GM23248 (cell line): ENCODE measurements at places on chromosomes 16 and 17. TPM values are rescaled to one million over a fixed set of nuclear protein-coding genes. Genes with fewer than 3 reads are reported as not detected.

- no peak for DNase-seq
These were observed 15.4 kb downstream of the FBXO31 start for GRCh38 chr16:87368029-87368770.

- DNase-seq, result no peak
These were observed 909 bp upstream of the ARHGAP23 start for GRCh38 chr17:38427160-38427949.

DNA sequence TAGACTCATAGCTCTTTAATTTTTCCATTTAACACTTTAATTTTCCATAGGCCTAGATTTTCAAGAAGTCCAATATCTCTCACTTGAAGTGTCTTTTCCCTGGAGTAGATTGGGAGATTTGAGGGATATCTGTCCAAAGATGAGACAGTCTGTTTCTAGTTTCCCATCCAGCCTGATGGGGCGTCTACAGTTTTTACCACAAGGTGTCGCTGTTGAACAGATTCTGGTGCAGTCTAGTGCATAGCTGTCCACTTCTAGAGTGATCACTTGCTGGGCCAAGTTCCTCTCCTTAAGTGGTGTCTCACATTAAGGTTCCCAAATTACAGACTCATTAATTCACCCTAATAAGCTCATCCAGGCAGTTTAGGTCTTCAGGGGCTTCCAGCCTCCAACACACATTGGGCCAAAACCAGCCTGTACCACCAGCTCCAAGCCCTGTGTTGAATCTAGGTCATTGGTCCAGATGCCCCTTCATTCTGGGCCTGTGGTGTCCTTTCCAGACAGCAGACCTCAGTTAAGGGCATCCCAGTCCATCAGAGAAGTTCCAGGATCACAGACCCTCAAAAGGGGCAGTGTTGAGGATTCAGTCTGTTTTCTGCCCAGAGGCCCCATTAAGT, 9.4 kb downstream of the SNX20 start:
- no peak for DNase-seq

GRCh38 chr17:75771334-75772281, 6.6 kb upstream of the GALK1 start:
- no peak for DNase-seq

TNFSF13 gene
- 1.4 and 2.0 TPM in 2 replicates for polyA plus RNA-seq

- no peak for DNase-seq
These were observed 34.7 kb downstream of the GJC1 start for GRCh38 chr17:44795421-44795820.

- peak; percentile 59 for DNase-seq
These were observed 421 bp downstream of the STAT3 start for GRCh38 chr17:42387661-42388380.

CD79B gene
- polyA plus RNA-seq, result not detected in 2 replicates

DNA sequence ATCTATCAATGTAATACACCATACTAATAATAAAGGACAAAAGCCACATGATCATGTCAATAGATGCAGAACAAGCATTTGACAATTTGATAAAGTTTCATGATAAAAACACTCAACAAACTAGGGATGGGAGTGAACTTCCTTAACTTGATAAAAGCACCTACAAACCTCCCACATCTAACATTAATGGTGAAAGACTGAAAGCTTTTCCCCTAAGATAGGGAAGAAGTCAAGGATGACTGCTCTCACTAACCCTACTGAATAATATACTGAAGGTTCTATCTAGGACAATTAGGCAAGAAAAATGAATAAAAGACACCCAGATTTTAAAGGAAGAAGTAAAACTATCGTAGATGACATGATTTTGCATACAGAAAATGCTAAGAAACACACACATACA, 10.4 kb upstream of the DYNLL2 start:
- no peak for DNase-seq

DNA sequence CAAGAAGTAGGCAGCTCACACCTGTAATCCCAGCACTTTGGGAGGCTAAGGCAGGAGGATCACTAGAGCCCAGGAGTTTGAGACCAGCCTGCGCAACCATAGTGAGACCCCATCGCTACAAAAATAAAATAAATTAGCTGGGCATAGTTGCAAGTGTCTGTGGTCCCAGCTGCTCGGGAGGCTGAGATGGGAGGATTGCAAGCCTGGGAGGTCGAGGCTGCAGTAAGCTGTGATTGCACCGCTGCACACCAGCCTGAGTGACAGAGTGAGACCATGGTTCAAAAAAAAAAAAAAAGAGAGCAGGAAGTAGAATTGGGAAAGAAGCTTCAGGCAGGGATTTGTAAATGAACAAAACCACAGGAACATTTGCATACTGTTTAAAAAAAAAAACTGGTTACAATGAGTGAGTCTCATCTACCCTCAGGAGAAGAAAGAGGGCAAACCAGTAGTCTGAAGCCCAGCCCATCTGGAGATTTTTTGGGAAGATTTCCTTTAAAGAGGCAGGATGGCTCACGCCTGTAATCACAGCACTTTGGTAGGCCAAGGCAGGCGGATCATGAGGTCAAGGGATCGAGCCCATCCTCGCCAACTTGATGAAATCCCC, 7.9 kb downstream of the MPV17L start:
- DNase-seq, result peak; percentile 19

MYH3 gene
- 0.26 TPM in 1 of 2 replicates, not detected in the other for polyA plus RNA-seq

KAT2A gene
- polyA plus RNA-seq, result 6.0 and 7.2 TPM in 2 replicates

GRCh38 chr16:19968891-19969683, 84.4 kb upstream of the GPRC5B start:
- DNase-seq, result no peak

SBK1 gene
- polyA plus RNA-seq, result not detected in 2 replicates

DNA sequence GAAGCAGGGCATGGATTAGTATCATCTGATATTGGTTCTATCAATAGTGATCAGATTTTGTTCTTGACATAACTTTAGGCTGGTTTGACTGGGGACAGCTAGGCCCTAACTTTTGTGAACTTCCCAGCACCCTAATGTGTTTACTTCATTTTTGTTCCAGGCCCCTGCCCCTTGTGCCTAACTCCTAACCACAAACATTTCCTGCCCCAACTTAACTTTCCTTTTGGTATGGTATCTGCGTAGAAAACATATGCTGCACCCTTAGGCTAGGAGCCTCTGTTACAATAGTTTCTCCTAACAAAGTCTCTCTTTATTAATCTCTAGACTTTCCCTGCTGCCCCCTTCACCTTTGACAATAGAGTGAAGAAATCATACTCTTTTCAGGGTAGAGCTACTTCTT, 2.5 kb downstream of the ADPRM start:
- DNase-seq, result no peak

DNA sequence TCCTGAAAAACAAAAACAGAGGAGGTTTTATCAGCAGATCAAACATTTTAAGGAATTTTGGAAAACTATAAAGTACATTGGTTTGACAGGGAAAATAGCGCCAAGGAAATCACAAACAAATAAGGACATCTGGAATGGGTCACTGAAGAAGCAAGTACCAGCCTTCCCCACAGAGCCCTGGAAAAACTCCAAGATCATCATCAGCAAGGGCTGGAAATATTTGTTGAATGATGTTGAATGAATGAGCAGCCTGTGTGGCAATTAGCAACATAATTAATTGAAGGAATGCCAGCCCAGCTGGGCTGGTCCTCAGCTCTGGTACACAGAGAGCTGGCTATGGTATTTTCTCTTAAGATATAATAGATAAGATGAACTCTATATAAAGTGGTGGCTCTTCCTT, 290.4 kb downstream of the HS3ST3A1 start:
- peak; percentile 90 for DNase-seq

DNA sequence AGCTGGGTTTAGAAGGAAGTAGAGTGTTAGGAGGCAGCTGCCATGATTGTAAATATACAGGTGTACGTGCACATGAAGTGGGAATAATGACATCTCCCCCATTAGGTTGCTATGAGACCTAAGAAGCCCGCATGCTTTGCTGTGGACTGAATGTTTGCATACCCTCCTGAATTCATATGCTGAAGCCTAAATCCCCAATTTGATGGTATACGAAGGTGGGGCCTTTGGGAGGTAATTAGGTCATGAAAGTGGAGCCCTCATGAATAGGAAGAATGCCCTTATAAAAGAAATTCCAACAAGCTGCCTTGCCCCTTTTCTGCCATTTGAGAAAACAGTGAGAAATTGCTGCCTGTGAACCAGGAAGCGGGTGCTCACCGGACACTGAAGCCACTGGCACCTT, 44.0 kb downstream of the CCDC182 start:
- DNase-seq, result no peak

ATP2C2 gene
- polyA plus RNA-seq, result 0.74 and 0.84 TPM in 2 replicates

DNA sequence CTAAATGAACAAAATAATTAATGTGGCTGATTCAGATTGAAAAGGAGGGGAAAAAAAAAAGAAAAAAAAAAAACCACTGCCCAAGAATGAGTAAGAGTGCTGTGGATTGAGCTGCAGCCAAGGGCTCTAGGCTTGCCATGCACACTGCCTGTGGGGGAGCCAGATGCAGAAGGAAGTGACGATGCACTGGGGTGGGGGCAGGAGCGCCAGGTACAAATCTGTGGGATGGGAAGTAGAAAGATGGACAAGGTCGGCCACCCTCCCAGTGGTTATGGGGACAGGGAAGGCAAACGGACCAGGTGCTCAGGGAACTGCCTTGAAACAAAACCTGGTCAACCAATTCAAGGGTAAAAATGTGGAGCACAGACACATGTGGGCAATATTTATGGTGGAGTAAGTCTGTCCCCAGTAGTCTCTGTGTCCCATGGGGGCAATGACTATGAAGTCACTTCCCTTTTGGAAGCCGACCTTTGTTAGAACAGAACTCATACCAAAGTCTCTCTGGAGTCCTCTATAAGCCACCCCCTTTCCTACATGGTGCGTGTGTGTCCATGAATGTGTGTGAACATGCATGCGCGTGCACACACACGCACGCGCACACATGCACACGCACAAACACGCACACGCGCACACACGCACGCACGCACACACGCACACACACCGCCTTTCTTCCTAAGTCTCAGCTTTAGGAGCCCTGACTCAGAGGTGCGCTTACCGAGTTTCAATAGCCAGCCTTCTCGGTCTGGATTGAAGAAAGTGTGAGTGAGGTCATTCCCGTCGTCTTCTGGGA, 84.3 kb downstream of the CYTH1 start:
- DNase-seq, result peak; percentile 86

DNA sequence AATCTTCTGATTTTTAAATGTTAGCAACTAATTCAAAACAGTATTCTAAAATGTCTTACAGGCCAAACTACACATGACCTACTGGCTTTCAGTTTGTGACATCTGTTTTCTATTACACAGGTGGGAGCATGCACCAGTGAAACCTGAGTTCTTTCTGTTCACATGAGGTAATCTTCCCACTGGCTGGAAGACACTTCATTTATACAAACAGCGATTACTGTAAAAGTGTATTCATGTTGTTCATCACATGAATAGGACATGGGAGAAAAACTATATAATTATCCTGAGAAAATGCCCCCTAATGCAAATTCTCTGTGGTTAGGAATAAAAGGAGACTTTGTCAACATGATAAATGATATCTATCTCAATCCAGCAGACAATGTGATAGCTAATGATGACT, 11.1 kb upstream of the PIK3R5 start:
- no peak for DNase-seq

- DNase-seq, result no peak
These were observed 36.9 kb downstream of the YPEL2 start for GRCh38 chr17:59368218-59368857.

TP53TG3D gene
- polyA plus RNA-seq, result not detected in 2 replicates

DNA sequence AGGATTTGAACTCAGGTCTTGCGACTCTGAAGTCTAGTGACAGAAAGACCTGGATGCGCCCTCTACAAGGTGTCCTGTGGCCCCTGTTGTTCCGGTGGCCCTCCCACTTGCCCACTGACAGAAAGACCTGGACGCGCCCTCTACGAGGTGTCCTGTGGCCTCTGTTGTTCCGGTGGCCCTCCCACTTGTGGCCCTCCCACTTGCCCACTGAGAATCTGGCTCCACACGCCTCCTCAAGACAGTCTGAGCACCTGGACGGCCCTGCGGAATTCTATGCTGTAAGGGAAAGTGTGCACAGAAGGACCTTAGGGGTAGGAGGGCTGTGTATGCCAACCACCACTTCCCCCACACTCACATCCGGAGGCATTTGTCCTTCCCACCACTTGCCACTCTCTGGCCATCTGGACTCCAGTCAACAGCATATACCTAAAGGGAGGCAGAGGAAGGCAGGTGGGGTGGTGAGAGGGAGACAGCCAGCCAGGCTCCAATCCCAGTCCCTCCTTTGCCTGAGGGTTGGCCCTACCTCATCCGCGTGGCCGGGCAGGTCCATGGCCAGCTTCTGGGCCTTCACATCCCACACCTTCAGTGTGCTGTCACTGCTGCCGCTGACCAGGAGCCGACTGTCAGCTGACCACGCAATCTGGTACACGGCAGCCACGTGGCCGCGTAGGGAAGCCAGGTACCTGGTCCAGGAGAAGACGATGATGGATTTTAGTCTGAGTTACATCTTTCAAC, 9.1 kb downstream of the NLE1 start:
- DNase-seq, result no peak

XYLT1 gene
- 4.1 and 4.5 TPM in 2 replicates for polyA plus RNA-seq

ITGAD gene
- not detected in 2 replicates for polyA plus RNA-seq

GRCh38 chr17:68621065-68621464, 19.9 kb upstream of the FAM20A start:
- DNase-seq, result peak; percentile 57

LCAT gene
- polyA plus RNA-seq, result 5.3 and 5.4 TPM in 2 replicates

RGS11 gene
- polyA plus RNA-seq, result 4.4 and 4.5 TPM in 2 replicates

TNK1 gene
- polyA plus RNA-seq, result 1.1 and 1.2 TPM in 2 replicates

- DNase-seq, result no peak
These were observed 154.8 kb upstream of the CDH5 start for GRCh38 chr16:66211651-66212050.

DNA sequence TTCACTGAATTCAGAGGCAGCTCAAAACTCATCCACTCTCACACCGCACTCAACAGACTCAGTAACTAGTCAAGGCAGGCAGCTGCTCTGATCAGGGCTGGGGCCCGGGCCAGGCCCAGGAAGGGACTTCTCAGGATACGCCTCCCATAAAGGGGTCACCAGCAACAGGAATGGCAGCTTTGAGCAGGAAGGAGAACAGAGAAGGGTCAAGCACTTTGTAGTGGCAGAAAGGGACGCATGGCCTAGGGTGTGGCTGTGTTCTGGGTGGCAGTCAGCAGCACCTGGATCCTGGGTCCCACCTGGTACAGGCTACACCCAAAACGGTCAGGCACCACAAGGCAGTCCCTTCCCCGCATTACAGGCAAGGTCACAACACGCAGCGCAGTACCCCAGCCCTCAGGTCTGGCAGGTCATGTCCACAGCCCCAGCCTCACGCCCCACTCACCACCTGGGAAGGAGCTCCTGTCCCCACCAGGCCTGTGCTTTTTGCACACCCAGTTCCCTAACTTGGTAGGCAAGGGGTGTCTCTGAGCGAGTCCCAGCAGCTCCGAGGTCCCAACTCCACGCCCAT, 99.7 kb downstream of the ZNF778 start:
- DNase-seq, result no peak

SOCS1 gene
- 1.6 and 2.3 TPM in 2 replicates for polyA plus RNA-seq

- DNase-seq, result peak; percentile 66
These were observed 1.5 kb upstream of the MARF1 start for GRCh38 chr16:15644267-15644961.

GRCh38 chr17:68461589-68461988, 4.3 kb upstream of the WIPI1 start:
- no peak for DNase-seq

YBX2 gene
- polyA plus RNA-seq, result not detected in 2 replicates

GRCh38 chr16:85698935-85699558, 10.3 kb upstream of the GINS2 start:
- no peak for DNase-seq

- peak; percentile 43 for DNase-seq
These were observed 19.8 kb upstream of the ADCY7 start for GRCh38 chr16:50246299-50247122.

- no peak for DNase-seq
These were observed 45.1 kb upstream of the ABCC11 start for GRCh38 chr16:48292452-48292851.

NOXO1 gene
- 0.23 TPM in 1 of 2 replicates, not detected in the other for polyA plus RNA-seq

GRCh38 chr16:25005445-25006306, 9.5 kb downstream of the ARHGAP17 start:
- DNase-seq, result peak; percentile 79
